ENCODE measurements at places on chromosomes 2 and 18.

DNA sequence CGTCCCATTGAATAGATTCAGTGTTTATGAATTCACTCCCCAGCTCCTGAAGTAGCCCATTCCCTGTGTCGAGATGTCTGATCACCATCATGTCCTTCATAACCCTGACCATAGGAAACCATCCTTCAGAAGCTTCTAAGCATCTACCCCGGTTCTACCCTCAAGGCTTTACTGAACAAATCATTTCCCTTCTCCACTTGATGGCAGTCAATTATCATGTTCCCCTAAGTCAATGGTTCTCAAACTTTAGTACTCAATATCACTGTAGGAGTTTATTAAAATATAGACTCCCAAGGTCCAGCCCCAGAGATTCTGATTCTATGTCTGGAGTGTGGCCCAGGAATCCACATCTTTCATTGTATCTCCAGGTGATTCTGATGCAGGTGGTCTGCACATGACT, 228.4 kb upstream of the SP5 start:
- peak; percentile 10 for DNase-seq

- DNase-seq: no peak
Measured at GRCh38 chr18:9547782-9548181, 66.6 kb downstream of the PPP4R1 start.

DNA sequence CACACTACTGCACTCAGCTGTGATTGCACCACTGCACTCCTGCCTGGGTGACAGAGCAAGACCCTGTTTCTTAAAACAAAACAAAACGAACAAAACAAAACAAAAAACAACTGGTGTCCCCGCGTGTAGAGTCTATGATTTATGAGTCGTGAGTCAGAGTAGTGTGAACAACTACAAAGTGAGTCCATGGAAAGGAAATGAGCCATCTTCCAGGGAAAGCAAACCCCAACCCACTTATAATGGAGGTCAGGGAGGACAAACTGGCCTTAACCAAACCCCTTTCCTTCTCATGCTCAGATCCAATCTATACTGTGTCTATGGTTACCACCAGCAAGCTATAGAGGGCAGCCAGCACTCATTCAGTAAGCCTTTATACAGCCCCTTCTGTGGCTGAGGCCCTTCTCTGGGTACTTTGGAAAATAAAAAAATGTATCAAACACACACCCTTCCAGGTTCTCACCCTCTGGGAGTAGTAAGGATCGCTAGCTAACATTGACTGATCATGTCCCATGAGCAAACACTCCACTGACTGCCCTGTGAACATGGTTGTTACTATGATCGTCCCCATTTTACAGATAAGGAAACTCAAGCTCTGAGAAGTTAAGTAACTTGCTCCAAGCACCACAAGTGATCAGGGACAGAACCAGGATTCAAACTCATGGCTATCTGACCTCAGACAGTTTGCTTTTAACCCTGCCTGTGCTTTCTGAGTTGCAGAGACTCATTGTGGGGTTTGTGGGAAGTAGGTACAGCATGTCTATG, 24.7 kb upstream of the COLEC12 start:
- peak; percentile 24 for DNase-seq

DNA sequence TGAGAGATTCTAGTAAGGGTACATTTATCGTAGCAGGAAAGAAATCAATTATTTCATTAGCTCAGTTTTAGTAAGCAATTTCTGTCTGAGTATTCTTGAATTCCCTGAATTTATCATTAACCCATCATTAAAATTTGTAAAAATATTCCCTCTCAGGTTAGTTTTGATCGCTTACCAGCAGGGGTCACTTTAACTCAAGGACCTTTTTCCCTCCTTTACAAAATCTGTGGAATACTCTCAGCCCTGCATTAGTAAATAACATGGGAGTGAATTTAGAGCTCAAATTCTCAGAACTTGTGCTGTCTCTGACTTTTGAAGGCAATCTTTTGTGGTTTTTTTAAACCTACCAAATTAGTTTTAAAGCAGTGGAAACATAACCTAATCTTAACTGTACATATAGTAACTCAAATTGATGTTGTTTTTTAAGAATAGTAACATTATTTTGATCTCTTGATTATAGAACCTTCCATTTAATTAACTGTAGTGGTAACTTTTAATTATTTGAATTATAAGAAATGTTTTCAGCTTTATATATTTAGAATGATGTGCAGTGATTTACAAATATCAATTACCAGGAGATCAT, 97.2 kb downstream of the AGPS start:
- peak; percentile 58 for DNase-seq

DNA sequence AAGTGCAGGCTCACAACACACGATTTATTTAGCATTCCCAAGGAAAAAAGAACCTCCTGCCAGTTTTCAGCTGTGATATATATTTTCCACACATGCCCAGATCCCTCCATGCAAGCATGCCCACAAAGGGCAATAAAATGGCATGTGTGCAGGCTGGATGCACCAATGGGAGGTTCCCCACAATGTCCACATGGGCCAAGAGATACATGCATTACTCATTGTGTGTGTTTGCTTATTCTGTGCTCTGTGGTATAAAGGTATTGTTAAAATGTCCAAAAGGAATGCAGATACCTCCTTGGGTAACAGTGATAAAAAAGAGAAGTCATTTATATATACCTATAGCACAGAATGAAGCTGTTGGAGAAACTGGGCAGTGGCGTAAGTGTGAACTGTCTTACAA, 207.4 kb downstream of the FHOD3 start:
- DNase-seq: no peak

DNA sequence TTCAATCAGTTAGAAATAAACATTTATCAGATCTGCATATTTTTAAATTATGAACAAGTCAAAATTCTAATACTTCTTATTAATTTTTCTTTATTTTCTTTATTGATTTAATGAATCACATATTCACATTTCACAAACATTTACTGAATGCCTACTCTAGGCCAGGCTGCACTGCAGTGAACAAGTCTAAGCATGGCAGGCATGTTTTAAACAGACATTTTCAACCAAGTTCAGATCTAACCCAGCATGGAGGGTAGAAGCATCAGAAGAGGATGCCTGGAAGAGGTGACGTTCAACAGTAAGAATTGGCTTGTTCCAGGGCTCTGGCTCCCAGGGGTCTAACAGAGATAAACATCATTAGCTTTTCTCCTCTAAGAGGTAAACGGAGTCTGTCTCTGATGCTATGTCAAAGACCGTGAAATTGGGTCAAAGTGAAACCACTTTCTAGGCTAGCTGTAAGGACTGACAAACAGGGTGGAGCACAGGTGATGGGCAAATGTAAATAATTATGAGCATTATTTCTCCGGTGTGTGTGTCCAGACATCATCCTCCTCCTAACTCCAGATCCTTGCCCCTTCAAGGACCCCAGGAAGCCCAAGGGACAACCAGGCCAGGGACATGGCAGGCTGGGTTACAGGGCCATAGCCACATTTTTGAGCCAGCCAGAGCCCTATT, 50.6 kb downstream of the UNC50 start:
- no peak for DNase-seq

- no peak for DNase-seq
Measured at GRCh38 chr2:43931293-43931692, 64.5 kb downstream of the LRPPRC start.

DNA sequence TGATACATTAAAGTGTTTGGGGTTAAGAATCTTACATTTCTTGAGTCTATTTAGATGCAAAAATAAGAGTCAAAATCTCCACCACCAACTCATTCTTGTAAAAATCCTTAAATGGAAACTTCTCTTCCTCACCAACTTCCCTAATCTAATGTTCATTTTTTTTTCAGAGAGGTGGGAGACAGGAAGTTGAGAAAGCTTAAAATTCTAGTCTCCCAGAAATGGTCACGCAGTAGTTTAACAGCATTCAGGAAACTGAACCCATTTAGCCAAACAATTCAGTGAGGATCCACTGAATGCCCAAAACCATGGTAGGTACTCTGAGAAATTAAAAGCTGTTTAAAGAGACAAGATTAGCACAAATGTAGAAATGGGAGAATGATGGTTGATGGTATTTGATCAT, 69.0 kb downstream of the TXNL1 start:
- DNase-seq: no peak

- no peak for DNase-seq
Measured at GRCh38 chr2:119025013-119025412, 83.0 kb downstream of the MARCO start.

GRCh38 chr2:219419331-219420197, 1.4 kb downstream of the DES start:
- DNase-seq: no peak

DNA sequence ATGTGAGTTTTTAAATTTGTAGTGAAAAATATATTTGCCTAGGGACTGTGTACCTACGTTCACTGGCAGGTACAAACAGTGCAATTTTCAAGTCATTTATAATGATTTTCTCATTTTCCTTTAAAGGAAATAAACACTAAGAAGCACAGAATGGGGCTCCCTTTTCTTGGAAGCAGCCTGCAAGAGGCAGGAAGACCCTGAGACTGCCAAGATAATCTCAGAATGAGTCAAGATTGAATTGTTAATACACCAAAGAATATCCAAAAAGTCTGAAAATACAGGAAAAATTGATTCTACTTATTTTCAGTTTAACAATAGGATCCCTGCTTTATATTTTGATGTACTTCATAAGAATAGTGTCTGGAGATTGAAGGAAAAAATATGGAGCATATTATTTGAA, 331.2 kb downstream of the CTNNA2 start:
- no peak for DNase-seq

DNA sequence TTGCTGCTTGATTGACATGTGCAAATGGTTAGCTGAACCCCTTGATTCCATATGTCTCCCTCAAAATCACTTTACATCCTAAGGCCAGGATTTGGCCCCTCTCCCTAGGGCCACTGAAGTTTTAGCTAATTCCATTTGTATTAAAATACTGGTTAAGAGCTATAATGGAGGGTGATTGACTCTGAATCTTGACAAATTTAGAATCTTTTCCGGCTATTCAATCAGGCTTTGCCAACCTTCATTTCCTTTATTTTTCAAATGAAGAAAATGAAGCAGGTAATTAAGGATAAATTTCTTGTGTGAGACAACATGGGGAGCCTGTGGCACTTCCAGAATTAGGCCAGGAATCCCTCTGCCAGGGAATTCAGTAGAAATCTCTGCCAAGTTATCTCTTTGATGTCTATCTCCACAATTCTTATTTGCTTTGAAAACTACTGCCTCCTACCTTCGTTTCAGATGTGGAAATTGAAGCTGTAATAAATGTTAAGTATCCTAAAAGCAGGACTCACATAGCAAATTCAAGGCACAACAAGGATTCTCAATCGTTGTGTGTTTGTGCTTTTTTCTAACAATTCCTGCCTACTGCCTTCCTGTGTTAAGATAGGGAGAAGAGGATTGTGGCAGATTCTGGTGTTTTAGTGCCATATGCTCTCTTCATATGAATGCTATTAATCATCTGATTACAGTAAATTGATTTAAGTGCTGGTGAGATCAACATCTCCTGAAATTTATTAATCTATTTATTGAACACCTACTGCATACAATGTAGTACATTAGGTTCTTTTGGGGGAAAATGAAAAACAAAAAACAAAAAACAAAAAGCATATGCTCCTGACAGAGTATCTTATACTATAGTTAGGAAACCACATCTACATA, 47.8 kb upstream of the MAP4K3 start:
- no peak for DNase-seq

- no peak for DNase-seq
Measured at GRCh38 chr2:219179601-219180465, 1.8 kb downstream of the RETREG2 start.

- DNase-seq: no peak
Measured at GRCh38 chr18:4454537-4455112, 482 bp downstream of the DLGAP1 start.

DNA sequence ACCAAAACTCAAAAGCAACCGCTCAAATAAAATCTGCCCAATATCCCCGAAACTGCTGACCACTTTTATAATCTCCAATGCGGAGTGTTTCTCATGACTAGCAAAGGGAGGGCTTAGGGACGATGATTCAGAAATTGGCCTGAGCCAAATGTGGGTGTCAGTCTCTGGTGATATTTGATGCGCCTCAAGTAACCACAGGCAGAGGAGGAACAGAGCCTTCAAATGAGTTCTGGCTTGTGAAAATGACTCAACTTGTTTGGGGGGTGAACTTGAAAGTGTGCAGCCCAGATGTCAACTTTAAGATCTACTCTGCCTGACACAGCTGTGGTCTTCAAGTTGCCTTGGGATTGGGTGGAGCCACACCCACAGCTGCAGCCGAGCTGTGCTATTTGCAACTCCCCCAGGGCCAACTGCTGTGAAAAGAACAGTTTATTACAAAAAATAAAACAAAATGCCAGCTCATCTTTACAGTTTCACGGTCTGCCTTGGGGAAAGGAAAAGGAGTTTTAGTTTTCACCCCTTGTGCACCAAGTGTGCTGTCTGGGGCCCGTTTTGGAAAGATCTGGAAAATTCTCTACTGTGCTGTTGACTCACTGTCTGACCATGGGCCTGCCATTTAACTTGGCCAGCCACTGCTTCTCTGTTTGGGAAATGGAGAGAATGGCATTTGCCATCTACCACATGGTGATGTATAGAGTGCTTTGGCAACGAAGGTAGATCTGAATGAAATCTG, 222.1 kb downstream of the MTX2 start:
- DNase-seq: no peak

DNA sequence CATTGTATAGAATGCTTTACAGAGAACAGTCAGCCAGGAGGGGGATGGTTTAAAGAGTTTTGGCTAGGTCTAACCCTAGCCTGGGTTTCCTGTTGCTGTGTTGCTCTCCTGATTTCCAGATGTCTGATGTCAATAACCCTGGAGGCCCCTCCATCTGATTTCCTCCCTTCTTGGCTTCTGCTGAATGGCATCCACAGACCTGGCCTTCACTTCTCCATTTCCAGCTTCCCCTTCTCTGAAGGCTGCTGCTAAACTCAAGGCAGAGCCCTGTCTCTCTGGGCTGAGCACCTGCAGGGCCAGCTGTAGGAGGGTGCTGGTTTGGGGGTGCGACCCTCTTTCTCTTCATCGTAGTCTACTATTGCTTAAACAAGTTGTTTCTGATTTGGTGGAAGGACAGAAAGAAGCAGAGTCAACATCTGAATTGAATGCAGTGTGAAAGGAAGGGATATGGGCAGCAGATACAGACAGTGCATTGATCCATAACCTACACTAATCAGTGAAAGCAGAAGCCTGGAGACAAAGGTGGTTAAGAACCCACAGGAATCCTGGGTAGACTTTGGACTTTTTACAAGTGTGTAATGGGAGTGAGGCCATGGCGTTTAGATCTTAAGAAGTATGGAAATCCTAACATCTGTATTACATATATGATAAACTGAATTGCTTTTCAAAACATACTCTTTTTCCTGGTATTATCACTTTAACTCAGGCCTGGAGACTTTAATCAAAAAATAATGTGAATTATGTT, 153.6 kb downstream of the HRH4 start:
- no peak for DNase-seq

- peak; percentile 35 for DNase-seq
Measured at GRCh38 chr2:156192468-156192867, 140.1 kb downstream of the NR4A2 start.

DNA sequence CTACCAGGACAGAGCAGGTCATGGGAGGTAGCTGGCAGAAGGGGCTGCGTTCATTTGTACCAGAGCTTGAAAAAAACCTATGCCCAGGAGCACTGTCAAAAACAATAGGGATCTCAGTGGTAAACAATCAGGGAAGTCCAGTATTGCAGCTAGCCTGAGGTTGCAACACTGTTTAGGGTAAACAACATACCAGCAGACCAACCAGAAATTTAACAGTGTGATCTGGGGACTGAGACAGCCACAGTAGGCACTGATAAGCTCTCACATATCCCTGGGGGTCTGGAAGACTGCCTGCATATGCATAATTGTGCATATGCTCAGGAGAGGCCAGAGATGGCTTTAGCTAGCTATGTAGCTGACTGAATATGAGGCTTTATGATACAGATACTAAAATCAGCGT, 12.0 kb upstream of the ZCCHC2 start:
- no peak for DNase-seq

Measured in ACHN (cell line).